ENCODE measurements at places on chromosomes 1 and 21.

DNA sequence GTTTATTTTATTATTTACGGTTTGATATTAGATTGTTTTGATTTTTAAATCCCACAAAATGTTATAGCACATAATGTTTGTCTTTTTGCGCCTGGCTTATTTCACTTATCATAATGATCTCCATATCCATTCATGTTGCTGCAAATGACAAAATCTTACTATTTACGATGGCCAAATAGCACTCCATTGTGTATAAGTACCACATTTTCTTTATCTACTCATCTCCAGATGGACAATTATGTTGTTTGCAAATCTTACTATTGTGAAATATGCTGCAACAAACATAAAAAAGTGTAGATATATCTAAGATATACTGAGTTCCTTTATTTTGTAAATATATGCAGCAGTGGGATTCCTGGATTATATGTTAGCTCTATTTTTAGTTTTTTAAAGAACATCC is 1568.3 kb downstream of the AMY1C start:
- no peak for DNase-seq

- DNase-seq = no peak
Measured at GRCh38 chr1:115694805-115695204, 53.0 kb downstream of the VANGL1 start.

- no peak for DNase-seq
Measured at GRCh38 chr1:243271996-243272395, 16.2 kb downstream of the SDCCAG8 start.

GRCh38 chr1:89405275-89405929 is 41.5 kb downstream of the GBP6 start:
- DNase-seq = no peak

DNA sequence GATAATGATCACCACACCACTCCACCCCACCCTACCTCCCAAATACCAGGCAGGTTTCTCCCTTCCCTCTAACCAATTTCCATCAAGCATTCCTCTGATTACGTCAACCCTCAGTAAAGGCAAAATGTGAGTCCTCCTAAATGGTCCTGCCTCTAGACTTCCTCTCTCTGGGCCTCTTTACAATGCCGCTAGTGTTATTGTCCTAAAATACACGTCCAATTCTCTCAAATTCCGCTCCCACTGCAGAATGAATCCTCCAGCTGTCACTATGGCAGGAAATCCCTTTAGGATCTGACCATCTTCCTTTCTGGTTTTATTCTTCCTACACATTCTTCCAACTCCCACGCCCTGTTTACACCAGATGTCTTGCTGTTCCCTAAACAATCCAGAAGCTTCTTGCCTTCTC is 68.7 kb downstream of the DEGS1 start:
- no peak for DNase-seq

- DNase-seq = no peak
Measured at GRCh38 chr21:41835711-41836154, 43.4 kb downstream of the PRDM15 start.

- no peak for DNase-seq
Measured at GRCh38 chr1:220552672-220553260, 24.8 kb downstream of the MARK1 start.

DNA sequence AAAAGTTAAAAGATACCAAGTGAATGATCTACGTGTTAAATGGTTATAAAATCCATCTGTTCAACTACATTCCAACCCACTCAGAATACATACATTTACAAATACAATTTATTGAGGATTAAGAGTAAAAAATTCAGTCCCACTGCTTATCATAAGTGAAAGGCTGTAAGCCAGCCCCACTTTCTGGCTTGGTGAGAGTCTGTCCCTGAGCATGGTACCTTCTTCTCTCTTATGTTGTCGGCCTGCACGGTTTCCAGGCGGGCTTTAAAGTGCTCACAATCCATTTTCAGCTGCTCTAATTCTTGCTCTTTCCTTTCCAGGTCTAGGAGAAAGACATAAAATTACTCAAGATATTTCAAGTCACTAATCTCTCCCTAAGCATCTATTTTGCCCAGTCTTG is 15.2 kb downstream of the HSF2BP start:
- DNase-seq = no peak
